ENCODE measurements at places on chromosomes 7 and 10.

DNA sequence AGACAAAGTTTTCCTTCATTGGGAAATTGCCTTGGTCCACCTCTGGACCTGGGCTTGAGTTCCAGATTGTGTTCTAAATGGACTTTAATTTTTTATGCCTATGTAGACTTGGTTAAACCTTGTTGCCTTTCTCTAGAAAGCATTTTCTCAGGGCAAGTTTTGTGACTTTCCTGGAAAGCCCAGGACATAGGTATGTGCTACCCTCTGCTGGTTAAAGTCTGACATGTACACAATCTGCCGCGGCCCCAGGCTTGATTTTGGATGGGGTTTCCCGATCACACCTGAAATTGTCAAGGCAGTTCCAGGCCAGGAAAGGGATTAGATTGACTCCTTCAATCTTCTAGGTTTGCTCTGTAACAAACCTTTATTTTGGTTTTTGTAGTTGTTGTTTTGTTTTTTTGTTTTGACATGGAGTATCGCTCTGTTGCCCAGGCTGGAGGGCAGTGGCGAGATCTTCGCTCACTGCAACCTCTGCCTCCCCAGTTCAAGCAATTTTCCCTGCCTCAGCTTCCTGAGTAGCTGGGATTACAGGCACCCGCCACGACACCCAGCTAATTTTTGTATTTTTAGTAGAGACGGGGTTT is 14.1 kb upstream of the AKR1B10 start:
- no peak for DNase-seq

DNA sequence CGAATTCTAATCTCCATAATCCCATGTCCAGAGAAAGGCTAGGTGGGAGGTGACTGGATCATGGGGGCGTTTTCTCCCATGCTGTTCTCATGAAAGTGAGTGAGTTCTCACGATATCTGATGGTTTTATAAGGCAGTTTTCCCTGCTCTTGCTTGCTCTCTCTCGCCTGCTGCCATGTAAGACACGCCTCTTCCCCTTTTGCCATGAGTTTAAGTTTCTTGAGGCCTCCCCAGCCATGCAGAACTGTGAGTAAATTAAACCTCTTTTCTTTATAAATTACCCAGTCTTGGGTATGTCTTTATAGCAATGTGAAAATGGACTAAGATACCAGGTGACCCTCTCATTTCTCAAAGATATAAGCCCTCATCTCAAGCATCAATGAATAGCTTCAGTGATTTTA is 1.1 kb upstream of the ACTA2 start:
- DNase-seq: no peak

DNA sequence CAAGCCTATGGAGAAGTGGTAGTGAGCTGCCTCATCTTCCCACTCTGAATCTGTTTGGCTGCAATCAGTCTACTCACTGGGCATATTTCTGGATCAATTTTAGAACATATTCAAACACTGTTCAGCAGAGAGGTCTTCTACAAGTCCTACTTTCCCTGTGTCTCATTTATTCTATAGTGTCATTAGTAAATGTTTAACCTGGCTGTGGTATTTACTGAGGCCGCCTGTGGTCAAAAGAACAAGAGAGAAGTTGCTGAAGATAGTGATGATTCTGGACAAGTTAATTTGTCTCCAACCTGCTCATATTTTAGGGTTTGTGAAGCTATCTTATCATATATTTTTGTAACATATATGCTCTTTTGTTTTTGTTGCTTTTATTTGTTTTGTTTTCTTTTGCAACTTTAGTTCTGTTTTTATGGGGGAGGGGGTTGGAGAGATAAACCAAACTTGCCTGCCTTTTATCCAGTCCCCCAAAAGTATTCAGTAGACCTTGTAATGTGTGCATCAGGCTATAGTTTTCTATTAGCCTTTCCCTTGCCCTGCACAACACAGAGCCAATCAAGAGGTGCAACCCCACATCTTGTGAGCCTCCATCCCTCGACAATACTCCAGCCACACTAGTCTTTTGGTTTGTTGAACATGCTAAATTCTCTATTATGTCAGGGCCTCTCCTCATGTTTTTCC is 362.8 kb upstream of the MBL2 start:
- no peak for DNase-seq

- no peak for DNase-seq
These were observed 161.2 kb downstream of the DGKI start for GRCh38 chr7:137685433-137686164.

DNA sequence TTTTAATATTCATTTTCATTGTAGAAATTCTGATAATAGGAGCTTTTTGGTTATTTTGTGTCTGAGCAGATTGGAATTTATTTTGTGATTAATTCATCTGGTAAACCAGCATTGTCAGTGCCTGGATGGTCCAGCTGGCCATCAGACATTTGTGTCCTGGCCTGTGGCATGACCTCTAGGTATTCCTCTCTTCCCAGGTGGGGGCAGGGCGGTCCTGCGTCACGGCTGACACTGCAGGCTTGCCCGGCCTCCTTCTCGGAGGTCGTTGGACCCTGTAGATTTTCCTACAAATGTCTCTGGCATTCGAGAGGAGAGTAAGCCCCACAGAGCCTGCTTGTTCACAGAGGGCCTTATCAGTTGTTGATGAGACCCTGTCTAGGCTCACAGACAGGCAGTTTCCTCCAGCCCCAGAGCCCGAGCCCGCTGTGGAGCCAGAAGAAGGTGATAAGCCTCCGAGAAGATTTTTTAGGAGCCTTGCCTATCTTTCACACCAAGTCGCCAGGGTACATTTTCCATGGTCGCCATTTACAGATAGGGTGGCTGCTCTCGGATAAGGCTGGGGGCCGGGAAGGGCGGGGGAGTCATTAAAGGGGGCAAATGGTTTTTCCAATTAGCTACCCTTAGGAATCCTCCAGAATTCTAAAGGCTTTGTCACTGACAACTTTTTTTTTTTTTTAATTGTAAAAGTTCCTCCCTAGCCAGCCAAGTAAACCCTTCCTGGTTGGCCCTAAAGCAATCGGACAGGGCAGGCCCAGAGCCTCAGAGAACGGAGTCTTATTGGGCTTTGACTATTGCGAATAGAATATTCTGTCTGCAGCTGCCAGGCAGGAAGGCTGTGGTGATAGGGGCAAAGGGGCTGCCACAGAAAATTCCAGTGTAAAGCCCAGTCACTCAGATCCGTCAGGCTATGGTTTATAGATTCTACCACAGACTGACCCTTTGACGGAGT is 78.1 kb upstream of the TBX20 start:
- DNase-seq: no peak

DNA sequence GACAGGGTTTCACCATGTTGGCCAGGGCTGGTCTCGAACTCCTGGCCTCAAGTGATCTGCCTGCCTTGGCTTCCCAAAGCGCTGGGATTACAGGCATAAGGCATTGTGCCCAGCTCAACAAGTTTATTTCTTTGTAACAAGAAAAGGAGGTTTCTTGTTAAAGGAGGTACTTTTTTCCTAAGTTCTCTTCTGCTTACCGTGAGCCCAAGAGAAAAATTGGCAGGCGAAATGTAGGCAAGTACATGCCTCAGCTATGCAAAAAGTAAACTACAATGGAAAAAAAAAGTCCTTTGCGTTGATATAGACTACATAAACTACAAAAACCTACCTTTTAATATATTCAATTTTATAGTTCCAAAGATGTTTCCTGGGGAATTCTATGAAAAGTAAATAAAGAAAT is 122.6 kb downstream of the DKK1 start:
- DNase-seq: no peak

GRCh38 chr10:12504628-12505027 is 155.3 kb downstream of the CAMK1D start:
- DNase-seq: no peak

GRCh38 chr7:44665531-44666213 is 59.2 kb downstream of the OGDH start:
- no peak for DNase-seq

- peak; percentile 89 for DNase-seq
These were observed 59.9 kb downstream of the MAP3K8 start for GRCh38 chr10:30493609-30494530.

GRCh38 chr10:99917963-99918825 is 91.6 kb downstream of the DNMBP start:
- no peak for DNase-seq

GRCh38 chr7:50088463-50089129 is 4.5 kb downstream of the ZPBP start:
- no peak for DNase-seq

DNA sequence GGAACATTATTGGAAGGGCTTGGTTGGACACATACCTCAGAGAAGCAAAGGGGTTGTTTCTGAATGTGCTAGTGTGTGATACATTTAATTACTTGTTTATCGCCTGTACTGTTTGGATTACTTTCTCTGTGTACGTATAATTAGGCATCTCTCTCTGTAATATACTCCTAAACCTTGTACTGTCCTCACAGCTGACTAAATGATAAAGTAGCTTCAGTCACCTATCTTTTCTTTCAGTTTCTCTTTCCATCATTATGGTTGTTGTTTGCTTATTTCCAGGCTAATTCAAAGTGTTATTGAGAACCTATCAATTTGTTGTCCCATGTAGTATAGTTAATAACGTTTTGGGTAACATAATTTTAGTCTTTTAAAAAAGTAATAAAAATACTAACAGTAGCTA is 34.0 kb downstream of the MXI1 start:
- DNase-seq: no peak

DNA sequence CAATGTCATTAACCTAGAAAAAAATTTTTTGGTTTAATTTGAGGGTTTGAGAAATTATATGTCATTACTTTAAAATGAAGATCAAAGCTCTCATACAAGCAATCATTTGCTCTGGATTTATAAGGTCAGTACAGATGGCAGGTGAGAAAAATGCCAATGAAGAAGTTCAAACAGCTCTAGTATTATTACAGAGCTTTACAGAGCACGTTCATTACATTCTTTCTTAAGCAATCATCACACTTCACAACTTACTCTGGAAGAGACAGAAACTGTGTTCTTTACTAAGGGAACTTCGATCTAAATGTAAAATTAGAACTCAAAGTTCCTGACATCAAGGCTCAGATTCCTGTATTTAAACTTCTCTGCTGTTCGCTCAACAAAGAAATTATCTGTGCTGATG is 153.4 kb downstream of the ATE1 start:
- no peak for DNase-seq

- DNase-seq: no peak
These were observed 59.7 kb upstream of the RAB11FIP2 start for GRCh38 chr10:118106426-118106825.

GRCh38 chr10:70575486-70575873 is 27.1 kb downstream of the PRF1 start:
- DNase-seq: no peak

GRCh38 chr10:6204341-6205191 is 1.8 kb downstream of the PFKFB3 start:
- no peak for DNase-seq

- DNase-seq: no peak
These were observed 32.7 kb downstream of the DNMBP start for GRCh38 chr10:99976886-99977665.

DNA sequence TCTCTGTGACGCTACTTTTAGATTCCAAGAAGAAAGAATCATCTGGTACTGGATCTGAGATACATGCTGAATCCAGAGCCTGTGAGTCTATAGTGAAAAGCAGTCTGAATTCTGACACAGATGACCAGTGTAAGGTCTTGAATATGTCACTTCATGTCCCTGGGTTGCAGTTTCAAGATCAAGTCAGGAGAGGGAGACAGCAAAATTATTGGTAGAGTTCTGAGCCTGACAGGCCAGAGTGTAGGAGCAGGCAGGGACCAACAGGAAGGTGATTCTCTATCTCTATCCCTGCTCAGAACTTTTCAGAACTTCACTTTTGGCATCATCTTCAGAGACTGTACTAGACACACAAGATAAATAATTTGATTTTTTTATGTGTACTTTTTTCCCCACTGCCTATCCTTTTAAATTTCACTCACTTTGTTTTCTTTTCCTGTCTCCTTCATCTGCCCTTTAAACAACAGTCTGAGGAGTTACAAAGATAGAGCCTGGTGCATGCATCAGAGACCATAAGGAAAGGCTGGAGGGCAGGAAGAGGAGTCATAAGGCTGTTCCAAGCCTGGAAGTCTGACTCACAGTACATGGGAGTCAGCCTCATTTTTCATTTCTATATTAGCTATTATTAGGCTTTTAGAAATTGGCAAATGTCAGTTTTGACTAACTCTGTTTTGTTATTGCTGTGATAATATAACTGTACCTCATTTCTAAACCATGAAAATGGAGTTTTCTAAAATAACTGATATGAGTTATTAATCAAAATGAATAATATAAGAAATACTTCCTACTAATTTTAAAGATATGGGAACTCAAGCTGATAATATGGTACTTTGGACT is 120.2 kb upstream of the TMEM229A start:
- no peak for DNase-seq

- peak; percentile 29 for DNase-seq
These were observed 112.9 kb downstream of the COL13A1 start for GRCh38 chr10:69914398-69915214.

GRCh38 chr7:149727899-149728476 is 45.4 kb downstream of the ZNF467 start:
- peak; percentile 8 for DNase-seq

- no peak for DNase-seq
These were observed 10.9 kb upstream of the KCNMA1 start for GRCh38 chr10:77648472-77648871.

GRCh38 chr10:101354328-101355071 is 535 bp downstream of the BTRC start:
- peak; percentile 17 for DNase-seq

- no peak for DNase-seq
These were observed 241.5 kb upstream of the SP8 start for GRCh38 chr7:21028186-21028585.

DNA sequence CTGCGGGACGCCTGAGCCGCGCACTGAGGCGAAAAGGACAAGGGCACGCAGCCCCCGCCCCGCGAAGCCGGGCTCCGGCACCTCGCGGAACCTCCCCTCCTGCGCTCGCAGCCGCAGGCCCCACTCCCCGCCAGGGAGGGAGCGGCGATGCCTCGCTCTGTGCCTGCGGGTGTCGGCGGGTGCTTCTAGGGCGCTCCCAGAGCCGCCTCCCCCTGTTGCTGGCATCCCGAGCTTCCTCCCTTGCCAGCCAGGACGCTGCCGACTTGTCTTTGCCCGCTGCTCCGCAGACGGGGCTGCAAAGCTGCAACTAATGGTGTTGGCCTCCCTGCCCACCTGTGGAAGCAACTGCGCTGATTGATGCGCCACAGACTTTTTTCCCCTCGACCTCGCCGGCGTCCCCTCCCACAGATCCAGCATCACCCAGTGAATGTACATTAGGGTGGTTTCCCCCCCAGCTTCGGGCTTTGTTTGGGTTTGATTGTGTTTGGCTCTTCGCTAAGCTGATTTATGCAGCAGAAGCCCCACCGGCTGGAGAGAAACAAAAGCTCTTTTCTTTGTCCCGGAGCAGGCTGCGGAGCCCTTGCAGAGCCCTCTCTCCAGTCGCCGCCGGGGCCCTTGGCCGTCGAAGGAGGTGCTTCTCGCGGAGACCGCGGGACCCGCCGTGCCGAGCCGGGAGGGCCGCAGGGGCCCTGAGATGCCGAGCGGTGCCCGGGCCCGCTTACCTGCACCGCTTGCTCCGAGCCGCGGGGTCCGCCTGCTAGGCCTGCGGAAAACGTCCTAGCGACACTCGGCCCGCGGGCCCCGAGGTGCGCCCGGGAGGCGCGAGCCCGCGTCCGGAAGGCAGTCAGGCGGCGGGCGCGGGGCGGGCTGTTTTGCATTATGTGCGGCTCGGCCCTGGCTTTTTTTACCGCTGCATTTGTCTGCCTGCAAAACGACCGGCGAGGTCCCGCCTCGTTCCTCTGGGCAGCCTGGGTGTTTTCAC is 519 bp downstream of the ITGB8 start:
- DNase-seq: no peak

GRCh38 chr7:36668750-36669149 is 55.5 kb downstream of the AOAH start:
- DNase-seq: no peak

GRCh38 chr10:76248649-76249200 is 817.3 kb downstream of the LRMDA start:
- DNase-seq: no peak

- DNase-seq: no peak
These were observed 1021.3 kb upstream of the C7orf33 start for GRCh38 chr7:147569116-147569913.
